ENCODE measurements at places on chromosomes 1 and 21.

DNA sequence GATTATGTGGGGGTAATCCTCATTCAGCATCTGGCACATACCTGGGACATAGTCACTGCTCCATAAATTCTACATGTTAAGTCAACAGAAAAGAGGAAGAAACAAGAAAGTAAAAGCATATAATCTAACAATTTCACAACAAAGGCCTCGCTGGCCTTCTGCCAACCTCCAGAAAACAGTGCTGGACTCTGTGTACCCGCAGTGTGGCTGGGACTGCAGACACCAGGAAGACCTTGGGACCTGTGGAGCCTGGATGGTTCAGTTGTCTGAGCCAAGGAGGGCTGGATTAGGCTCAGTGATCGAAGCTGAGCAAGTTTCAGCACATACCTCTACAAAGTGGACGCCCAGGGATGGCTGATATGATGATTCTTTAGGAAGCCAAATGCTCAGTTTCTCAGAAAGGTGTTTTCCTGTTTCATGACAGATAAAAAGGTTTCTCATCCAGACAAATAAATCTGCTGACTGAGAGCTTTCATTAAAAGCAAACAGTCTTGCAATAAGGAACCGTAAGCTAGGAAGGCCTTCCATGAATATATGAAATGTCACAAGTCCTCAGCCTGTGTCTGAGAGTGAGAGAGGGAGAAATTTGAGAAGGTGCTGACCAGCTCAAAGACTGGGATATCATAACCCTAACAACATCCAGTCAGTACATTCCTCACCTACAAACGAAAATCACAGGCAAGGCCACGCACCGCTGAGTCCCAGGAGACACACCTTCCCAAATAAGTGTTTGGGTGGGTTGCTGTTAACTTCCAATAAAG lies 48.4 kb downstream of the CAPZB start:
- DNase-seq, result no peak

- DNase-seq, result no peak
Measured at GRCh38 chr1:36304970-36305914, 926 bp upstream of the SH3D21 start.

GRCh38 chr1:30664103-30664755 lies 59.2 kb downstream of the MATN1 start:
- no peak for DNase-seq

DNA sequence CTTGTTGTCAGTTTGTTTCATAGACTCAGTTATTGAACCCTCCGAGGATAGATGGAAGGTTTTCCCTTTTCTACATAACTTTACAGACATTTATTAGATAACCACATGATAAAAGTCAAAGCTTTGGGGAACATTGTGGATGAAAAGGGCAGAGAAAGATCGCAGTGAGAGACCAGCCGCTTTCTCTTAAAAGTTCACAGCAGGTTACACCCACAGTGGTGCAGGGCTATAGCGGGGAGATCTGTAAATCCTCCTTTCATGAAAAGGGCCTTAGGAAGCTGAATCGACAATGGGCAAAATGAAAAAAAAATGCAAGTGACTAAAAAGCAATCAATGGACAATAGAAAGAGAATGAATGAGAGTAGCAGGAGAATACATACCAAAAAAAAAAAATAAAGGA lies 218.6 kb downstream of the GRIK1 start:
- no peak for DNase-seq

DNA sequence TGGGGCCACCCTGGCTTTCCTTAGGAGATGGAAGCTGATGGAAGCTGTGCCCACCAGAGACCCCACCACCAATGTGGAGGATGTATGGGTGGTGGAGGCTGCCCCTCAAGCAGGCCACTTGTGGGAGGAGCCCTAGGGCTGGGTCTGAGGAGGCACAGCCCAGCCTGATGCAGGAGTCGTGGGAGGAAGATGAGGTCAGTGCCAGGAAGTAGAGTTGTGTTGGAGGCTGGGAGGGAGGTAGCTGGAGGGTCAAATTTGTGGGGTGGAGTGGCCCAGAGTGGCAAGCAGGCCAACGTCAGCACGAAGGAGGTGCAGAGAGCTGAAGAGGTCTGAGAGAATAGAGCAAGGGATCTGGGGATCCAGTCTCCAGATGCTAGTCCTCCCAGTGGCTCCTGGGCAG lies 119.0 kb upstream of the USP24 start:
- DNase-seq, result no peak

- DNase-seq, result no peak
Measured at GRCh38 chr1:204112876-204113730, 38.7 kb downstream of the ETNK2 start.

DNA sequence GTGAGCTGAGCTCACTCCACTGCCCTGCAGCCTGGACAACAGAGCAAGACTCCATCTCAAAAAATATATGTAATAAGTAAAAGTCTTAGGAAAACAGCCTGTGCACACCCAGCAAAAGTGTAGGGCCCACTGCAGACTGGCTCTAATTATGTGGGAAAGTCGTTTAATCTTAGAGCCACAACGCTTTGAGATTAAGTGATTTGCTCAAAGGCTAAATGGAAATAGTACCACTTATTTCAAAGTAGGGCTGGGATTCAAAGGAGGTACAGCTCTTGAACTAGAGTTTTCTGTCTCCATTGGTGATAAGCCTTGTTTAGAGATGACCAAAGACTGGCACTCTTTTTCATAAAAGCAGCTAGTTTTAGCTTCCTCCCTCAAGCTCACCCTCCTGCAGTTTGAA lies 2.2 kb downstream of the TACSTD2 start:
- no peak for DNase-seq

DNA sequence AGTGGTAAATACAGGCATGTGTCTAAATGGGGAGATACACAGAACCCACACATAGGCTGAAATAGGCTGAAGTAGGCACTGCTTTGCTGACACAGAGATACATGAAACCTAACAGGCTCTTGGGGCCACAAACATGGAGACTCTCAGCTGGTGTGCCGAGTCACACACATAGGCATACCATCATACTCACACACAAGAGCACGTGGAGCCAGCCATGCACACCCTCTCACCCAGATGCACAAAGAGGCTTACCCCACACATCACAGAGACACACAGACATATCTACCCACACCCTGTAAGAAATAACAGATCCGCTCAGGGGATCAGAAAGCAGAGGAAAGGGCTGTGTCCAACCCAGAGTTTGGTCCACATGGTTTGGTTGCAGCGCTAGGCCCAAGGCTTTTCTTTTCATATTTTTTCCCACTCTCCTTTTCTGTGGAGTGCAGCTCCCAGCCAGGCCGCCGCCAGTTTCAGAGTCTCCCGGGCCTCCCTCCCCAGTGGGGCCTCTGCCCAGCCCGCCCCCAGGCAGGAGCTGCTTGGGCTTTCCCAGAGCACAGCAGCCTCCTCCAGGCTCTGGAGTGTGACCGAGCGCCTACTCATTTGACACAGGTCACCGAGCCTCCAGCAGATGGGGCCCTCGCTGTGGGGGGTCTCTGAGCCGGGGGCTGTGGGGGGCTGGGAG lies 3.9 kb upstream of the POU3F1 start:
- DNase-seq, result no peak

DNA sequence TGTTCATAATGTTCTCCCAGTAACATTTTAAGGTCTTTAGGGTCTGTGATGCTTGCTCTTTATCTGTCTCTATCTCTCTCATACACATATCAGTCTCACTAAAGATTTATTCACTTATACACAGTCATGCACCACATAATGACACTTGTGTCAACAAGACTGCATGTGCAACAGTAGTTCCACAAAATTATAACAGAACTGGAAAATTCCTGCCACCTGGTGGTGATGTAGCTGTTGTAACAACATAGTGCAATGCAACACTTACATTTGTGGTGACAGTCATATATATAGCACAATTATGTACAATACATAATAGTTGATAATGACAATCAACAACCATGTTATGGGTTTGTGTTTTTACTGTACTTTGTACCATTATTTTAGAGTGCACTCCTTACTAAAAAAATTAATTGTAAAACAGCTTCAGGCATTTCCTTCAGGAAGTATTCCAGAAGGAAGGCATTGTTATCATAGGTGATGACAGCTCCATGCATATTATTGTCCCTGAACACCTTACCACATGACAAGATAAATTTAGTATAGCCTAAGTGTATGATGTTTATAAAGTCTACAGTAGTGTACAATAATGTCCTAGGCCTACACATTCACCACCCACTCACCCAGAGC lies 8.1 kb downstream of the TDRD5 start:
- DNase-seq, result peak; percentile 8

GRCh38 chr21:17631195-17631594 lies 18.5 kb upstream of the BTG3 start:
- no peak for DNase-seq

DNA sequence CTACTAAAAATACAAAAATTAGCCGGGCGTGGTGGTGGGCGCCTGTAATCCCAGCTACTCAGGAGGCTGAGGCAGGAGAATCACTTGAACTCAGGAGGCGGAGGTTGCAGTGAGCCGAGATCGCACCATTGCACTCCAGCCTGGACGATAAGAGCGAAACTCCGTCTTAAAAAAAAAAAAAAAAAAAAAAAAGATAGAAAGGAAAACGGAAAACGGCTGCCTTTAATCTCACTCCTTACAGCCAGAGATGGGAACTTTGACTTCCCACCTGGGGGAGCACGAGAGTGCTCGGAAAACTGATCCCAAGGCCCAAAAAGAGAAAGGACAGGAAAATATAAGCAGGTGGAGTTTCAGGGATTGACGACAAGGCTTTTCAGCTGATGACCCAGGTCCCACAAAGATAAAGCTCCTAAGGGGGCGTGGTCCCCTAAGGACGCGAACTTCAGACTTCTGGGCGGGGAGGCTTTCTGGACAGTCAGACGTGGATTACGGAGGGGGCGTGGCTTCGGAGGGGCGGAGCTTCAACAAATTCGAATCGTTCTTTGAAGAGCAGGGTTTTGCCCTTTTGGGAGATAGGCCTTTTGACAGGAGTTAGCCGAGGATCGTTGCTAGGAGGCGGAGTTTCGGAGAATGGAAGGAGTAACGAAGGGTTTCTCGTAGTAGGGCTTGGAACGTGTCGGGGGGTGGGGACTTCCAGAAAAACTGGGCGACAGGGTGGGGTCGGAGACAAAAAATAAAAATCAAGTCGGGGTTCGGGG lies 958 bp upstream of the CKS1B start:
- DNase-seq, result peak; percentile 96

DNA sequence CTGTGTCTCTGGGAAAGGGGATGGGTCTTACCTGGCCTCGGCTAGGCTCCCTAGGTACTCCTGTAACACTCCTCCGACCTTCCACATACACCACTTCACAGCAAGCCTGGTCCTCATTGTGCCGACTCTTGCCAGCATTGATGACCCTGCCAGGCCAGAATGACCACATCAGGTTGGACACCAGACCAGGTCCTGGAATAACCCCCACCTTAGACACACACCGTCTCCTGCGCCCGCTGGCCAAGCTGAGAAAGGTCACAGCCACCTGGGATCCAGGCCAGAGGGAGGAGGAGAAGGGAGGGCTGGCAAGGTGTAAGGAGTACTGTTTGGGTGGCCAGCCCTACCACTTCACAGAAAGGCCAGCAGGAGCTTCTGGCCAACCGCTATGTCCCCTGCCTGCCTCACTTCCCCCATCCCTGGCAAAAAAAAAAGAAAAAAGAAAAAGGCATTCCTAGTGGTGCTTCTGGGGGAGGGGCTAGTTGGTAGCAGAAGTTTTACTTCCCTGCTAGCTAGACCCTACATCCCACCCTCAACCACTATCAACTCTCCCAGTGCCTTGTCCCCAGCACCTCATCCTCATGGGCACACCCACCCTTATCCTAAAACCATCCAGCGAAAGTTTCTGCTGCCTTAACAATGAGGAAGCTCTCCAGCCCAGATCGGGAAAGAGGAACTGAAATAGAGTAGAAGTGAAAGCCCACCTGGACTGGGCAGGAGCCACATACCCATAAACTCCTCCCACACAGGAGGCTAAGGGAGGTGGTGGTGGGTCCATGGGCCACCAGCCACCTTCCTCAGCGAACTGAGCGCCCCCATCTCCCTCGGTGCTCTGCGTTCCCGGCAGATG lies 1.4 kb downstream of the PPM1J start:
- DNase-seq, result no peak

DNA sequence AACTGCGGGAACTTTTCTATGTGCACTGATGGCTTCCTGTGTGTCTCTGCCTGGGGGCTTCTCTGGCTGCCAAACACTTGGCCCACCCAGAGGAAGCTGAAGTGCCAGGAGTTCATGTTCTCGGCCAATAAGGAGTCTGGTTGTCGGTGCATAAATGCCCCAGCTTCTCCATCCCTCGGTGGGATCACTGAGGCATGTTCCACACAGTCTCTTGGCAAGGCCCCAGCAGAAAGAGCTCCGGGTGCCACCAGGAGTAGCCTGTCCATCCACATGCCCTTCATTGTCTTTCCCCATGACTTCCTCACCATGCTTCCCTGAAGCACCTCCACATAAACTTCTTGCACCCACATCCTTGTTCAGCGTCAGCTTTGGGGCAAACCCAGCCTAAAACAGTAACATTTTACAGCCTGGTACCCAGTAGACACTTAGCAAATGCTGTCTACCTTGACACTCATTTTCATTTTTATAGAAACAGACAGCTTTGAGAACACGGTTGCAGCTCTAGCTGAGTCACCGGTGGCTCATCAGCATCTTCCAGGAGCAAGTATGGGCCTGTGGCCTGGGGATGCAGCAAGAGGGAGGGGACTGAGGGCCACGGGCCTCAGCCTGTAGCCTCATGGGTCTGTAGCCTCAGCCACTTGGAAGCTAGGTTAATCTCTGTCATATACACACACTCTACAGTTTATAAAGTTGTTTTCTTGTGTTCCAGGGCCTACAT lies 14.8 kb upstream of the CDCP2 start:
- DNase-seq, result no peak

GRCh38 chr1:6600410-6601048 lies 2.1 kb downstream of the KLHL21 start:
- DNase-seq, result no peak

DNA sequence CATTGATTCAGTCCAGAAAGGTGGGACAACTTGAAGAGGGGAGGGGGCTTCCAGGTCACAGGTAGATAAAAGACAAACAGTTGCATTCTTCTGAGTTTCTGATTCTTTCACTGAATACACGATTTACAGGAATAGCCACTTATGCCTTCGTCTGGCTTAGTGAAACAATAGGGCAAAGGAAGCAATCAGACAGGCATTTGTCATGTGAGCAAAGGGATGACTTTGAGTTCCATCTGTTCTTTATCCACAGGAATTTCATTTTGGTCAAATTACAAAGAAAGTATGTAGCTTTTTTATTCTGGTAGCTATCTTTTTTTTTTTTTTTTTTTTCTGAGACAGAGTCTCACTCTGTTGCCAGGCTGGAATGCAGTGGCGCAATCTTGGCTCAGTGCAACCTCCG lies 202.5 kb downstream of the TTLL7 start:
- DNase-seq, result peak; percentile 70

DNA sequence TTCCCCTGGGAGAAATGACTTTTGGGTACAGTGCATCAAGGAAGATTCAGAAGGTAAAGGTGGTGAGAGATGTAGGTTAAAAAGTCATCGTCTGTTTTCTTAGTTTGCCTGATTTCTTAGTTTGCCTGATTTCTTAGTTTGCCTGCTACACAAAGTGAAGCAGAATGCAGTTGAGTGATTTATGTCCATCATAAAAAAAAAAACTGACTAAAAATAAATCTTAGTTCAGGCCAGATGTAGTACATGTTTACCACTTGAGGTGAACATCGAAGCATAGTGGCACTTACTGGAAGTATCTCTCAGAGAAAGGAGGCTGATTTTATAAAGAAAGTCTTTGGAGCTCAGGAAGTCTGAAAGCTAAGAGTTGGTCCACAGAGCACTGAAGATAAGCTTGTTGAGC lies 79.5 kb downstream of the LRRC8D start:
- no peak for DNase-seq

- DNase-seq, result no peak
Measured at GRCh38 chr1:55441489-55441888, 226.3 kb upstream of the USP24 start.

All from foreskin melanocyte (primary cell).